ENCODE measurements at places on chromosomes 4 and X.

- DNase-seq = no peak
These were observed 52.3 kb upstream of the PDK3 start for GRCh38 chrX:24412637-24413363.

- DNase-seq = no peak
These were observed 1492.2 kb upstream of the TENM3 start for GRCh38 chr4:180751009-180751408.

GRCh38 chr4:147794787-147795413 is 63.0 kb downstream of the ARHGAP10 start:
- no peak for DNase-seq

DNA sequence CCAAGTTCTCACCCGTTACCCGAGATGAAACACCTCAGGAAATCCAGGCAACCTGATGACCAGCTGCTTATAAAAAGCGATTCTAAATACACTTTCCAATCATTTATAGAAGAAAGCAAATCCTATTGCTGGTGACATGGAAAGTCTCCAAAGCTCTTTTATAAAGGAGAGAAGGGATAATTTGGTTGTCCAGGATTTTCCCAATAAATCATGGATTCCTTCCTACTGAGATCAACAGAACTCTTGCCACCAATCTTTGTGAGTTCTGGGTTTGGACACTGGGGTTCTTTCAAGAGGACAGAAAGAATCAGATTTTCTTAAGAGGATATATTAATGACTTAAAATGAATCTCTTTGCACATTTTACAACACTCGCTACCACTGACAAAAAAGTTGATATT is 24.7 kb upstream of the SOD3 start:
- DNase-seq = no peak

DNA sequence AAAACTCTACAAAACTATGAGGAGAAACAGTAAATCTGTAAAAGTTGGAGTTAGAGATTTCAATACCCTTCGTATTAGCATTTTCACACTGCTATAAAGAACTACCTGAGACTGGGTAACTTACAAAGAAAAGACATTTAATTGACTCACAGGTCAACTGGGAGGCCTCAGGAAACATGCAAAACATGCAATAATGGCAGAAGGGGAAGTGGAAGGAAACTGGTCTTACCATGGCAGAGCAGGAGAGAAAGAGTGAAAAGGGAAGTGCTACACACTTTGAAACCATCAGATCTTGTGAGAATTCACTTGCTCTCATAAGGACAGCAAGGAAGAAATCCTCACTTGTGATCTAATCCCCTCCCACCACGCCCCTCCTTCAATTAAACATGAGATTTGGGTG is 949.9 kb downstream of the TECRL start:
- no peak for DNase-seq

DNA sequence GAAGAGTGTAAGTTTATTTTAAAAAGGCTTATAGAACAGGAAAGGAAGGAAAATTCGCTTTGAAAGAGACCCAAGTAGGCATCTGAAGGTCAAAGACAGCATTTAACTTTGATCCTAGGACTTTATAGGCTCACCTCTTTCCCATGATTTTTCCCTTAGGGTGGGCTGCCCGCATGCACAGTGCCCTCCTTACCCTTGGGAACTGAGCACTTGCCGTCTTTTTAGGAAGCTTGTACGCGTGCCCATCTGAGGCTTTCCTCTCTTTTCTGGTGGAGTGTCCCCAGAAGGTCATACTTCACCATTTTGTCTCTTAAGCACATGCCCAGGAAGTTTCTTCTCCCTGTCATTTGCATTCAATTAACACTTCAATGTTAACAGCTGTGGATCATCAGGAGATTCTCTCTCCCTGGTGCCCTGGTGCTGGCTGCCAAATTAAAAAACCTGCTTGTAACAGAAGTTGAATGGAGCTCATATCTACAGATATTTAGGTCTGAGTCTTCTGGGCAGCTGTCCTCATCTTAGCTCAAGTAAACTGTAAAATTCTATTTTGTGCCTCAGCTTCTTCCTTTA is 38.4 kb upstream of the IL9R start:
- no peak for DNase-seq

DNA sequence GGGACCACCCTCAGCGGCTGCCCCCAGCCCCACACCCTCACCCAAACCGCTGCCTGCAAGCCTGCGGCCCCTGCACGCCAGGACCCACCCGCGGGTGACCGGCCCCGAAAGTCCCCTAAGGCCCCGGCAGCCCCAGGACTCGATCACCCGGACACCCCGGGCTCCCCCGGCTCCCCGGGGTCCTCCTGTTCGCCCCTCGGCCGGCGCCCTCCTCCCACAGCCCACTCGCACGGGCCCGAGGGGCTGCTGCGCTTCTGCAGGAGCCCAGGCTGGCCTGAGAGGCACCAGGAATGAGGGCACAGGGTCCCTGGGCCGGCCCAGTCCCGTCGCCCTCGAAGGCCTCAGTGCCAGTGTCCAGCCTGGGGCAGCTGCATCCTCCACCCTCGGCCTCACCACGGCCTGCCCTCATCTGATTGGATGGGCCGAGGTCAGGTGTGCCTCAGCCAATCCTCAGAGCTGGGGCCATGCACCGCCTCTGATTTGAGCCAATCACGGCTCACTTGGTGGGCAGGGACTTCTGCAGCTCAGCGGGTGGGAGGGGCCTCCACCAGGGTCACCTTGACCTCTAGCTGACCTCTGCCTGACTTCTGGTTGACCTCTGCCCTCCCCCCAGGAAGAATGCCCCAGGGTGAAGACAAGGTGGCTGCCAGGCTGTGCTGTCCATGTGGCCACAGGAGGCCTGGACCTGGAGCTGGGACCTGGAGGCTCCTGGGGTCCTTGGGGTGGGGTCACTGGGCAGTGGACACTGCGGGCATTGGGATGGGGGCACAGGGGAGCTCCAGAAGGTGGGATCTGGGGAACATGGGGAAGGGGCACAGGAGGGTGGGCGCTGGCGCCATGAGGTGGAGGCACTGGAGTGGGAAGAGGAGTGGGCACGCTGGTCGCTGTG is 97.6 kb upstream of the NKX1-1 start:
- no peak for DNase-seq

DNA sequence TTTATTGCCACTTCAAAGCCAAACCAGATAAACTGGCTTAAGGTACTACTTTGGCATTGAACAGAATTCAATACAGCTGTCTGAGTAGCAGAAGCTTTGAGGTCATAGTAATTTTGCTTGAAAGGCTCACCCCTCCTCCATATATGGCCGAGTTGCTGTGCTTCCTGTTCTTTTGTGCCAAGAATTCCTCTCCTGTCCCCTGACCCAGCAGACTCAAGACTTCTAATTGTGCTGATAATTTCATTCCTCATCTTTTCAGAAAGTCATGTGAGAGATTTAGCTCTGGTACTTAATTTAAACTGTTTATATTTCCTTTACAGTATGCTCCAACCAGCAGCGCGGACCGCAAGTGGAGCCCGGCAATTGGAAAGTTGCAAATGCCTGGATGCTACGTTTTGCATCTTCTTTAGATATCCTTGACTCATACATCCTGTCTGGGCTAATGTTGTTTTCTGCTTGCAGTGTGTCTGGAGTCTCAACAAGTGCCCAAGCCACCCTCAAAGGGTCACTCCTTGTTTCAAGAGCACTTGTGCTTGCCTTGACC is 373.4 kb downstream of the PDGFC start:
- no peak for DNase-seq

GRCh38 chr4:125849869-125850268 is 535.1 kb downstream of the FAT4 start:
- DNase-seq = no peak

DNA sequence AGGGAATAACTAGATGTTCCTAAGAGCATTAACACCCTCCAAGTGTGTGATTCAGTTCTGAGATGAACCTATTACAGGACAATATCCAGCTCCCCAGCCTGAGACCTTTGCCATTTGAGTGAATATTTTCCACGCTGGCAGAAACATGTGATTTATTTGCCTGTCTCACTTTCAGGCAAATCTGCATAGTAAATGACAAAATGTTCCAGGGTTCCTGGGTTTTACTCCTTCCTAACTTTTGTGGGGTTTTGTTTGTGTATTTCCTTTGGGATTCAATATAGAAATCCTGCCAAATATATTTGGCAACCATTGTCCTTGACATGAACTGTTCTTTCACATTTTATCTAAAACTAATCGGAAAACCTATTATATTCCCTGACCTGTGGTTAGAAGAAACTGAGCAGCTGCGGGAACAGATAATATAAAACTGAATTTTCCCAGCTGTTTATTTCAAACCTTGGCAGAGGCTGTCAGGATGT is 12.5 kb downstream of the F8 start:
- no peak for DNase-seq

DNA sequence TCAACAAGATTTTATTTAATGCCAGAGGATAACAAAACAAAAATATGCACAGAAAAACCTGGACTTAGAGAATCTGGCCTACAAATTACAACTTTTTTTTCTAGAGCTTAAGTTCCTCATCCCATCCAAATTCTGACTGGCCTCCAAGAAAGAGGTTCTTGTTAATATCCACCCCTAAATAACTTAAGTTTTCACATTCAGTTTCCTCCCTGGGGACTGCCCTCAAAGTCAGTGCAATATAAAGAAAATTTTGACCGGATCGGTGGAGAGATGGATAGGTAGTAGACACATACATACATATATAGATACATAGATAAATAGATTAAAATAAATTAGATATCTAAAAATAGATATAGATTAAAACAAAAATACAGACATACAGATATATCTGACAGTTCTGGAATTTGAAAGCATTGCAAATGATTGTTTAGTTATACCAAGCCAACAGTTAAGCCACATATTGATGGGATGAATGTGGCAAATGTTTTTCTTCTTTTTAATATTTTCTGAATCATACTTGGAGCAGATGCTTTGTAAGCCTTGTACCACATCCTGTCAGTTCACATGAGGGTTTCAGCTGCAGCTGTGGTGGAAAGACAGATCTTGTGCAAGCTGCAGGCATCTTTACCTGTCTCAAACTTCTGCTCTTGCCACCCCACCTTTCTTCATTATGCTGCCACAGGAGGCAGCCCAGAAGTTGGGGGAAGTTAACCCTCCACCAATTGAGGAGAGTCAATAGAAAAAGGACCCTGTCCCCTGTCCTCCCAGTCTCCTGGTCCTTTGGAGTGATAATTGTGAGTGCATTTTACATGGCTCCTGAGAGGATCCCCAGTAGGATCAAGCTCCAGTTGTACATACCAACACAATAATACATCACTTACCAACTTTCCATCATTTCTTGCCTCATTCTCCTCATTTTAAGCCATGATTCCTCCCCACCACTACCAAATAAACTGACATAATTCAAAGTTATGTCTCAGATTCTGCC is 58.5 kb upstream of the PRDM8 start:
- DNase-seq = no peak

GRCh38 chr4:139676365-139676764 is 10.7 kb downstream of the MGST2 start:
- DNase-seq = no peak

DNA sequence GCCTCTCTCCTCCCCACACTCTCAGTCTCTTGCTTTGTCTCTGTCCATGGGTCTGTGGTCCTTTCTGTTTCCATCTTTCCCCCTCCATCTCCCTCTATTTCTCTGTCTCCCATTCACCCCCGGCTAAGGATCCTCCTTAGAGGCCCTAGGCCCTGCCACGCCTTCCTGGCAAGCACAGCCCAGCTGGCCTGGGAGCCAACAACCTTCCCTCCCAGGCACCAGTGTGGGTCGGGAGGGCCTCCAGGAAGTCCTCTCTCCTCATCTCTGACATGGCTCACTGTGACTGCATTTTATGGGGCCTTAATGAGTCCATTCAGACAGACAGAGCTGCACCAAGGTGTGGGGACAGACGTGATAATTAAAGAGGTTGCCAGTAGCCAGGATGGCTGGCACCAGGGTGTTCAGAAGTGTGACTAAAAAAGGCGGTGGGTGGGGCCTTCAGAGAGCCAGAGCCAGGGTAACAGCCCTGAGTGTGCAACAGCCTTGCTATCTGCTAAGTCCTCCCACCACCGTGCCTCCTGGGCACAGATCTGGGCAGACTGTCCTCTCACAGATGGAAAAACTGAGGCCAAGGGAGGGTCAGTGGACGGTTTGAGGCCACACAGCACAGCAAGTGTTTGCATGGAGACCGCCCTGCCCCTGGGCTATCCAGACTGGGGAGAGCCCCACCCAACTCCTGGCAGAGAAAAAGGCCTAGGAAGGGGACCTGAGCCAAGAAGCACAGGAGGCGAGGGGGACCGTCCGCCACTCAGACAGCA is 31.5 kb downstream of the BLOC1S4 start:
- no peak for DNase-seq

DNA sequence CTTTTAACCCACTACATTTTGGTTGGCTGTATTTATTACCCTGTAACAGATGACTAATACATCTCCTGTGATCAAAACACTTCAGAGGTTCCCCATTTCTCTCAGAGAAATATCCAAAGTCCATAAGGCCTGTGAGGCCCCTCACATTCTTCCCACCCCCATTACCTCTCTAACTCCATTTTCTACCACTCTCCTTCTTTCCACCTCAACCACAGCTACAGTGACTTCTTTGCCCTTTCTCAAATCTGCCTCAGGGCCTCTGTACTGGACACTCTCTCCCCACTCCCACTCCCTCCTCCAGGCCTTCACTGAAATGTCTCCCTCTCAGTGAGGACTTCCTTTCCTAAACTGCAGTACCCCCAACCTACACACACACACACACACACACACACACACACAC is 8.4 kb upstream of the TMEM144 start:
- no peak for DNase-seq

DNA sequence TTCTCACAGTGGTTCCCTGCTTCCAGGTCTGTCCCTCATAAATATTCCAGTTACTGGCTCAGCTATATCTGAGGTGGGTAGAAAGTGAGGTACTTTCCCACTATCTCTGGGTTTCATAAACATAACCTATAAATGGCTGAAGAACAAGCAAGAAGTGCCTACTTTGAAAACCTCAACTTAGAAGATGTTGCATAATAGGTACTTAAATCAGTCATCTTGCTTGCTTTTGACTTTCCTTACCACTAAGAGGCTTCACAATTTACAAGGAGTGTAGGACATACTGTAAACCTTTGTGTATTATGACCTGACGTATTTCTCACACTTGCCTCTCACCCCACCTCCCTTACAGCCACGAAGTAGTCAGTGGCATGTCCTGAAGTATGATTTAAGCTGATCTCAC is 145.9 kb downstream of the PCDH19 start:
- DNase-seq = no peak

- DNase-seq = no peak
These were observed 39.6 kb downstream of the SCD5 start for GRCh38 chr4:82758701-82759685.

GRCh38 chr4:1208266-1208961 is 36.0 kb upstream of the SPON2 start:
- no peak for DNase-seq

DNA sequence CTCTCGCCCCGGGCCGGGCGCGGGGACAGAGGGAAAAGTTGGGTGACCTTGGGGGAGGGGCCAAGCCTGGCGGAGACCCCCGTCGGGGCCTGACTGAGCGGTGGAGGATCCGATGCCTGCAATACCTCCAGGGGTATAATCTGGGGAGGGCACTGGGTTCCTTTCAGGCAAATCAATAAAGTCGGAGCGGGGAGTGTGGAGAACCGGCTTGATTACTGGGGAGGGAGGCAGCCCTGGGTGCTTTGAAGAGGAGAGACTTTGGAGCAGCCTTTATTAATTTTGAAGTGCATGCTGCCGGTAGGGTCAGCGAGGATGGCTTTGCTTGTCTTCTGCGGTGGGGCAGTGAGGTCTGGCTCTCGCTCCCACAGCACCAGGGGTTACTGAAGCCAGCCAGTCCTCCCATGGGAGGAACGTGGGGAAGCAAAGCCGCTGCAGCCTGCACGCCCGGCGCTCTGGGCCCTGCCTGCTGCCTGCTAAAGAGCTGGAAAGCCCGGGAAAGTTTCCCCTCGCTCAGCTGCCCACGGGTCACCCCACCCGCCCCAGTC is 403 bp upstream of the LGI2 start:
- DNase-seq = no peak
